ENCODE measurements at places on chromosomes 2 and 18.

DNA sequence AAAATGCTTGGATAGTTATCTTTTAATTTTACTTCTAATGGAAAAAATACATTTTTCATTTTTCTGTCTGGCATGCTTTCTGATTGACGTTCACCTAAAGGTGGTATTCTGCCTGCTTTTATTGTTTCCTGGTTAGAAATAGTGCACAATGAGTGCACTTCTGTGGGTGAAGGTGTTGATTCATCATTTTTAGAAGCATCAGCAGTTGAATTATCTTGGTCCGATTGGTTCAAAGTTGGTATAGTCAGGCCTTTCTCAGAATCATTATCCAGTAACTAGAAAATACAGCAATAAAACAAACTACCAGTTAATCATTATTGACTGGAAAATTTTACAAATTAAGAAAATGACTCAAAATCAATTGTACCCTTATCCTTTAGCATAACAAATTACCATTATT, 84.5 kb downstream of the STRADB start:
- DNase-seq: no peak

- DNase-seq: no peak
These were observed 267.2 kb downstream of the HRH4 start for GRCh38 chr18:24727685-24728084.

- DNase-seq: no peak
These were observed 80.7 kb upstream of the RASGRP3 start for GRCh38 chr2:33395655-33396249.

DNA sequence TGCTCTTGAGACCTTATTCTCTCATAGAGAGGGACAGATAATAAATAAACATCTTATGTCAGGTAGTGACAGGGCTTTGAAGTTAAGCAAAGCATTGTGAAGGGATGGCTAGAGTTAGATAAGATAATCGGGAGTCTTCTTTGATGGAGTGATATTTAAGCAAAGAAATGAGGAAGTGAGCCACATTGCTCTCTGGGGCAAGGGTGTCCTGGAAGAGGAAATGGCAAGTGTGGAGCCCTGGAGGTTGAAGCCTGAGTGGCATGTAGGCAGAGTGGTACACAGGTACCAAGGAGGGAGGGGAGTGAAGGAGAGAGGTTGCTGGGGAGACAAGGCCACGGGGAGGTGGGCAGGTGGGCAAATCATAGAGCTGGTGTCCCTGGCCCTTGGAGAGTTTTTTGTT, 110.2 kb downstream of the CTAGE1 start:
- DNase-seq: no peak

- DNase-seq: peak; percentile 10
These were observed 6.1 kb downstream of the CHMP1B start for GRCh38 chr18:11857177-11857887.

DNA sequence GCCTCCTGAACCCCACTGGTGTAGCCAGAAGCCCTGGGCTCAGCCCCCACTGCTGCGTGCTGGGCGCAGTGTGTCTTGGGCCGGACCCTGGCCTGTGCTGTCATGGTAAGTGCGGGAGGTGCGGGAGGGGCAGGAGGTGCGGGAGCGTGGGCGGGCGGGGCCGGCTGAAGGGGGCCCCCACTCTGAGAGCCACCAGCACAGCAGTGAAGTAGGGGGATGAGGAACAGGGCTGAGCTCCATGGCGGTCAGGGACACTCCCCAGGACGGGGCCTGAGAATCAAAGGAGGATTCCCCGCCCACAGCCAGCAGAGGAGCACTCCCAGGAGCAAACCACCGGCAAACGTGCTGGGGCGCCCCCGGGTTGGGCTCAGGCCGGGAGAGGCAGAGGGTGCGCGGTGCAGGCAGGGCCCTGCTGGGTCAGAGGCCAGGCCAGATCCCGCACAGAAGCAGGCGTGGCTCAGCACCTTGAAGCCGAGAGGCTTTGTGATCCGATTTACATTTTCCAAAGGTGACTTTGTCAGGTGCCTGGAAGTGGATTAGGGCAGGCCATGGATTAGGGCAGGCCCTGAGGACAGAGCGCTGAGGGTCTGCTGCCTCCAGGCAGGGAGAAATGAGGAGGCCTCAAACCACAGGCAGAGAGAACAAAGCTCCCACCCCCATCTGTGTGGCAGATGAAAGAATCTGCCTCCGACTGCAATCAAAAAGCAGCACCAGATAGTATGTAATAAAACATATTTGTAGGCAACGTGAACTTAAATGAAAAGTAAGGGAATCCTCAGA, 152.0 kb upstream of the RAB6C start:
- no peak for DNase-seq

- DNase-seq: no peak
These were observed 290.5 kb downstream of the CLIP4 start for GRCh38 chr2:29405707-29406106.

GRCh38 chr2:74052732-74053710, 68.3 kb downstream of the TET3 start:
- DNase-seq: no peak

DNA sequence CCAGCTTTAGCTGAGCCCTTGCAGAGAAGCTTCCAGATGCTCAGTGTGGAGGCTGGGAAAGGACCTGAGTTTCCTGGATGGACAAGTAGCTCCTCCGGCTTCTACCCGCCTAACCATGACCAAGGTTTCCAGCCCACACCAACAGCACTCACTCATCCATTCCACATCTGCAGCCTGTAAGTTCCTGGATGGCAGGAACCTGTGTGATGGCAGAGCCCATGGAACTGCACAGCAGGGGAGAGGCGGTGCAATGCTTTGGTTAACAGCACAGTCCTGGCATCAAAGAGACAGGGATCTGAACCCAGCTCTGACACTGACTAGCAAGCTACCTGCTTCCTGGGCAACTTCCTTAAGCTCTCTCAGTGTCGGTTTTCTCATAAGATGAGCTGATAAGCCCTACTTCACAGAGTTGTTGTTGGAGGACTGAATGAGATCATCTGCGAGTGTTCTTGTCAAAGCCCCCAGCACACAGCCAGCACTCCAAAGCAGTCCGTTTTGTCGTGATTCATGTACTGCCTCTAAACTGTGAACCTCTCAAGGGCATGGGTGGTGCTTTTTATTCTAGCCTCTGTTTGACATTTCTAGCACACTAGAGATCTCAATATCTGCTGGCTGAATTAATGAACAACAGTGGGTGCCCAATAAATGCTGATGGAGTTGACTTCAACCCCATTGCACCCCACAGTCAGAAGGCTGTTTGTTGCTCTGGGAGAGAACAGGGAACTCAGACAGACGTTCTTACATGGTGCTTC, 41.6 kb upstream of the OTOF start:
- no peak for DNase-seq

GRCh38 chr2:137870682-137871081, 93.6 kb upstream of the HNMT start:
- DNase-seq: no peak

- no peak for DNase-seq
These were observed 555.5 kb upstream of the TNP1 start for GRCh38 chr2:217415316-217415715.

- DNase-seq: peak; percentile 34
These were observed 1.2 kb downstream of the ALK start for GRCh38 chr2:29920130-29920577.

DNA sequence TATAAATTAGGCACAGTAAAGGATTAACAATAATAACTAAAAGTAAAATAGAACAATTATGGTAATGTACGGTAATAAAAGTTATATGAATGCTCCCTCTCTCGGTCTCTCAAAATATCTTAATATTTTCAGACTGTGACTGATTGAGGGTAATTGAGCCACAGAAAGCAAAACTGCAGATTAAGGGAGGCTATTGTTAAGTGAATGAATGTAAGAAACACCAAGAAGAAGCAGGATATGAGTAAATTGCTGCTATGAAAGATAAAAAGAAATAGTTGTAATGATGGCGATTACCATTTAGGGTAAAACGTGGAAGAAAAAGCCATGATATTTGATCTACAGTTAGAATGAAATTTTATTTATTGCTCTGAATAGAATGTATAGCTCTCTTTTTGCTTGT, 24.1 kb downstream of the GULP1 start:
- DNase-seq: no peak

DNA sequence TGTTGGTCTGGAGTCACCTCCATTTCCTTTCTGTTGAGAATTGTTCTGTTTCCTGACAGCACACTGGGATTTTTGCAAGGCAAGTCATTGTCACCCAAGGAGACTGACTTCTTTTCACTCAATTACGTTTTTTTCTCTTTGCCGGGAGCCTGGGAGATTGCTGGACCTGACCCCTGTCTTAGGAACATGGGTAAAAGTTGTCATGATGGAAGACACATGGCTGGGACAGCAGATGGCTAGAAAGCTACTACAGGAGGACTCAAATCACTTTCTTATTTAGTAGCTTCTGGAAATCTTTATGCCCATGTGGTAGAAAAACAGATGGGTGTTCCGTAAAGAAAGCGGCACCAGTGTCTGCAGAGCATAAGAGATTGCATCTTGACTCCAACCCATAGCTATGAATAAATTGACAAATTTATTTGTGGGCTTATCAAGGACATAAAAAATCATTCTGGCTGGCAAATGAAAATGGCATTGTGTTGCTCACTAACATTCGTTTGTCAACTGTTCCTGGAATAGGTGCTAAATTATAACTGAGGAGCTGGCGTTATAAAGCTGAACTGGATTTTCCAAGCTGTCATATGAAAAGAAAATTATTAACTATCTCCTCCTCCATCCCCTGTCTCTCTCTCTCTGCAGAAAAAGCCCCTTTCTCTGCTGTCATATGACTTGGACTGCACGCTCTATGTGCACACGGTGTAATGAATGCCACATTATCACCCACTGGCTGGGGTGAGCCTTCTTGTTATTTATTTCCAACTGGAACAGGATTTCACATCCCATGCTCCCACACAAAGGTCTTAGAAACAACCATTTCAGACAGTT, 159.8 kb downstream of the SH3RF3 start:
- no peak for DNase-seq

- DNase-seq: no peak
These were observed 109.7 kb downstream of the LDLRAD4 start for GRCh38 chr18:13328213-13328612.

GRCh38 chr18:48244530-48244929, 164.7 kb downstream of the ZBTB7C start:
- no peak for DNase-seq

DNA sequence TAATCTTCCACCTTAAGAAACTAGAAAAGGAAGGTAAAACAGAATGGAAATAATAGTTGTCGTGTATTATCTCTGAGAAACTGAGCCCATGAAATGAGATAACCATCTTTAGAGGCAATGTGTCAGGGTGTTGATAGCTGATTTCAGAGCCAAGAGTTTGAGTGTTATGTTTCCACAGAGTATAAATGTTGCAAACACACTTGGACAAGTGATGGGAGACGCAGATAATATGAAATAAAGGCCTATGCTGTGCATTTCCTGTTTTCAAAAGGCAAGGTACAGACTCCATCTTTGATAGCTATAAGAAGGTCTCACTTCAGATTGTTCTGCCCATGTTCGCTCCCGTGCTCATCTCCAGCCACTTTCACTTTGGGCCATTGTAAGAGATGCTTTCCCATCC, 25.9 kb upstream of the DNER start:
- no peak for DNase-seq

DNA sequence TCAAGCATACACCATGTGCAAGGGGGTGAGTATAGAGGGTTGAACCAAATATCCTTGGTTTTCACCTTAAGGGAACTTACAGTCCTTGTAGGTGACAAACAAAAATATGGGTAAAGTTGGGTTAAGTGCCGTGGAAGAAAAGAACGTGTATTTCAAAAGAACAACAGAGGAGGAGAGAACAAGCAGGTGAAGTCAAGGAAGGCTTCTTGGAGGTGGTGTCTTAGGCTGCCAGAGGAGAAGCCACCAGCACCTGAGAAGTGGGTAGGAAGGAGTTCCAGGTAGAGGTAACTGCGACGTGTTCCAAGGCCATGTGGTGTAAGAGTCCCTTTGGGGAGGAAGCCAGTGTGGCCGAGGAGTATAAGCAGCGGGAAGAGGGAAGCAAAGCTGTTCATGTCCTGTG, 27.2 kb downstream of the CABLES1 start:
- no peak for DNase-seq

- no peak for DNase-seq
These were observed 1666.8 kb upstream of the TMEFF2 start for GRCh38 chr2:193861557-193861956.

DNA sequence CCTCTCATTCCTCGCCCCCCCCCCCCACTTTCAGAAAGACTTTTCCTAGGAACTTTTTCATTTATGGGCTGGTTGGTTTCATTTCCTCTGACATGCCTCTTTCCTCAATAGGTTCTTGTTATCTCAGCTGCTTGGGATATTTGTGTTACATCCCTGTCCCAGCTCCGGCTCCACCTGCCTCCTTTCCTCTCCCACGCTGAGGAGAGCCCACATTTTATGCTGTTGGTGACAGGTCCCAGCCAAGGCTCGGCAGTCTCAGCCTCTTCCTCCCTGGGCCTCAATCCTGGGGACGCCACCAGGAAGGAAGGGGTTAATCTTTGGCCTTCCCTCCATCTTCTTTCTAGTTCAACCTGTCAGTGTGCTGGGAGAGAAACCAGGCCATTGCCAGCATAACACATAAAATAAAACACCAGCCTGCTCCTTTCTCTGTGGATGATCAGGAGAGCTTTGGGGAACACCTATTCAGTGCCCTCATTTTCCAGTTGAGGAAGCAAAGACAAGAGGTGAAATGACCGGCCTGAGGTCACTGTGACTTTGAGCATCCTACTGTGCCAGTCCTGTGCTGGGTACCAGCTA, 216.9 kb upstream of the TNP1 start:
- DNase-seq: no peak

DNA sequence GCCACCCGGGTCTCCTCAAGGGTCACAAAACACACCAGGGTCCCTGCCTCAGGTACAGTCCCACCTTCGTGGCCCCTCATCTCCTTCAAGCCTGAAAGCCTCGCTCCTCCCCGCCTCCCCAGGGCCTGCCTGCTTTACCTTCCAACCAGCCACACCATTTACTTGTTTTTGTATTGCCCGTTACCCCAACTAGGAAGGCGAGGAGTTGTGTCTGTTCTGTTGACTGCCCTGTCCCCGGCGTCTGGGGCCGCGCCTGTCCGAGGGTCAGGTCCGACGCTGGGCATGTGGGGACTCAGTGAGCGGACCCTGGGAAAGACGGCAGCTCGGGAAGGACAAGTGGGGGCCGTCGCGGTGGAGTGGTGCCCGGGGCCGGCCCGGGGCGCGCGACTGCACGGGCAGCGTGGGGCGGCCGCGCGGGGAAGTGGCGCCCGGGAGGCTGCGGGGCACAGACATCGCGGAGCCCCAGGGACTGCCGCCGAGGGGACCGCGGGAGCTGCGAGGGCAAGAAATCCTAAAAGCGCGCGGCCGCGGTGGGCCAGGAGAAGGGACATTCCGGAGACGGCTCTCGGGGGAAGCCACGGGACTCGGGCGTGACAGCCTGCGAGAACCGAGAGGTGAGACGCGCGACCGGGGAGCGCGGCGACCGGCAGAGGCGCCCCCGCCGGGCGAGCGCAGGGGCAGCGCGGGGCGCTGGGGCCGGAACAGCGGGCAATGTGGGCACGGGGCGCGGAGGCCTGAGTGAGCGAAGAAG, 797 bp upstream of the GRHL1 start:
- DNase-seq: peak; percentile 49

- peak; percentile 14 for DNase-seq
These were observed 22.7 kb upstream of the GMPPA start for GRCh38 chr2:219475697-219476651.

GRCh38 chr2:146278881-146279280, 1565.9 kb upstream of the ACVR2A start:
- DNase-seq: no peak
